ENCODE measurements at places on chromosomes 13 and 19. TPM values are rescaled to one million over a fixed set of nuclear protein-coding genes. Genes with fewer than 3 reads are reported as not detected.

DNA sequence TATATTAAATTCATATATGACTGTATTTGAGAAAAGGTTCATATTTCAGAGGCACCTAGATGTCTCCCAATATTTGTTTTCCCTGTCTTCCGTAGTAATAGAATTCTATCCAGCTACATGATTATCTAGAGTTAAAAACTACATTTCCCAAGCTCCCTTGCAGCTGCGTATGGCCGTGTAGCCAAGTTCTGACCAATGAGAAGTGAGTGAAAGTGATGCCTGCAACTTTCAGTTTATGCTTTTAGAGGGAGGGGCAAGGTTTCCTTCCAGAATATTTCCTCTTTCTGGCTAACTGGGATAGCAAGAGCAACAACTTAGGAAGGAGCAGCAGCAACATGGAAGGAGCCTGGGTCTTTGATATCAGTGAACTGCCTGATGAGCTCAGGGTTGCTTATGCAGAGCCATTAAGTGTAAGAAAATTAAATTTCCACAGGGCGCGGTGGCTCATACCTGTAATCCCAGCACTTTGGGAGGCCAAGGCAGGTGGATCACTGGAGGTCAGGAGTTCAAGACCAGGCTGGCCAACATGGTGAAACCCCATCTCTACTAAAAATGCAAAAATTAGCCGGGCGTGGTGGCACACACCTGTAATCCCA is 23.2 kb upstream of the CYP2A13 start:
- no peak for DNase-seq

DNA sequence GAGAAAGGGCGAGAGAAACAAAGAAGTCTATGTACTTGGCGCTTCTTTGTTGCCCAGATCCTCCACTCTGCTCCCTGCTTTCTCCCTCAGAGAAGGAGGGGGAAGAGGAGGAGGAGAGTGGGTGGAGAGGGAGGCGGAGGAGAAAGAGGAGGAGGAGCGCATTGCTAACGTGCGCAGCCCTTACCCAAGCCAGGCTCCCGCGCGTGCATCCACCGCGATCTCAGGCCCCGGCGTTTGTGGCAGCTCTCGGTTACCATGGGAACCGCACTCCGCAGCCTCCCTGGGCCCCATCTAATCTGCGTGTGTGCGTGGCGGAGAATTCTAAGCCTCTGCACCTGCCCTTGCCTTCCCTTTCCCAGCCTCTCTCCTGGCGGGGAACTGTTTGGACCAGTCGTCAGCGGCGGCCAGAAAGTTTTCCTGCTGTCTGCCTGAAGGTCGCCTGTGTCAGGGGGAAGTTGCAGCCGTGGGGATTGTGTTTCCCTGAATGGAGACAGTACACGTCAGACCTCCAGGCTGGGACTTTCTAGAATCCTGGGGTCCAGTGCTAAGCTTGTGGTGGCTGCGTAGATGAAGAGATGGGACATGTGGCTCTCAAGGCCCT is at the start of gene ERICH6B:
ERICH6B (minus strand) TSS at position 239 of the 601 bp plus-strand sequence. CDS start 18,734 bp downstream, outside the sequence.
- DNase-seq: no peak

DNA sequence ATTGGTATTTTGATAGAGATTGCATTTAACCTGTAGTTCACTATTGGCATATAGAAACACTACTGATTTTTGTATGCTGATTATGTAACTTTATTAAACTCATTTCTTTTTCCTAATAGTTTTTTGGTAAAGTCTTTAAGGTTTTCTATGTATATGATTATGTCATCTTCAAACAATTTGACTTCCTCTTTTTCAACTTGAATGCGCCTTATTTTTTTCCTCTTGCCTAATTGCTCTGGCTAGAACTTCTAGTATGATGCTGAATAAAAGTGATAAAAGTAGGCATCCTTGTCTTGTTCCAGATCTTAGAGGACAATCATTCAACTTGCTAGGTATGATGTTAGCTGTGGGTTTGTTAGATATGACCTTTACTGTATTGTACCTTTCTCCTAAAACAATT is 1034.9 kb downstream of the PCDH9 start:
- DNase-seq: no peak

GRCh38 chr19:52700673-52701072 is 34.2 kb downstream of the ZNF611 start:
- DNase-seq: no peak

DNA sequence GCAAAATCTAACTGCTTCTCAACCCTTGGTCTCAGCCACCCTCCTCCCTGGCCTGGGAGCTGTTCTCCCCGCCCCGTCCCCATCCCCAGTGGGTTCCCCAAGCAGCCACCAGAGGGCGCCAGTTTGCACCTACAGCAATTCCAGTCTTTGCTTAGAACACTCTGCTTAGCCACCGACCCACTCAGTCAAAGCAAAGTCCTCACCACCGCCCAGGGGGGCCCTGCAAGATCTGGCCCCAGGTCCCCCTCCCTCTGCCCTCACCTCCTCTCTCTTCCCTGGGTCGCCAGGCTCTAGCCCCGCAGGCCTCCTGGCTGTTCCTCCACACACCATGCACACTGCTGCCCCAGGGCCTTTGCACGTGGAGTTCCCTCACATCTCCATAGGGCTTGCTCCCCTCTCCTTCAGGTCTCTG is 12.4 kb downstream of the TMEM143 start:
- DNase-seq: no peak

GRCh38 chr19:17847538-17848366 is at the start of gene JAK3:
TSS of gene JAK3 (minus strand) at chr19:17847982. CDS start at chr19:17844417, 3,565 bp downstream.
- no peak for DNase-seq

DNA sequence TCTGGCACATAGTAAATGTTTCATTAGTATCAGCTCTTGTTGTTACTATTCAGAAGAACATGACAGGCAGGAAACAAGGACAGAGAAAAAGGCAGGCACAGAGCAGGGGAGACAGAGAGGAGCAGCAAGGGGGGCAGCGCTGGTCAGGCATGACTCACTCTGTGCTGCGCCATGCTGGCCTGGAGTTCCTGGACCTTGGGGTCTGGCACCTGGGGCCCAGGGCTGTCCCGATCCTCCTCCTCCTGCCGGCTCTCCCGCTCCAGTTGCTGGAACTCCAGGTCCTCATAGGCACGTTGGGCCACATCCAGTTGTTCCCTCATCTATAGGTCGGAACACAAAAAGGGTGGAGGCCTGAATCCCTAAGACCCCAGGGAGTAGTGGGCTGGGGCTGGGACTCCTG is 7.6 kb downstream of the PHLDB3 start:
- no peak for DNase-seq

DNA sequence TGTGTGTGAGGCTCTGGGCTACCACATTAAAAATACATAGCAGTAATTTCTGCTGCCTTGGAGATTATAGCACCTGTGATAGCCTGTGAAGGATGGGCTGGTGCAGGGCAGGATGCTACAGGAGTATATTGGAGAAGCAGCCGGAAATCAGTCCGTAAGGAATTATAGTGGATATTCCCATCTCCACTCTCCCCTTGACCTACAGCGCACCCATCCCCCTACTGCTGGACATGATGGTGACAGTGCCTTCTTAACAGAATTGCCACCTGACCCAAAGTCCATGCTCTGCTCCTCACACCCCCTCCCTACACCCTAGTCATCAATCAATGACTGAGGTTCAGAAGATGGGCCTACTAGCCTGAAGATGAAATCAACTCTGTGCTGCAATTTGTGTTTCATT is 376.0 kb downstream of the GPC5 start:
- no peak for DNase-seq

DNA sequence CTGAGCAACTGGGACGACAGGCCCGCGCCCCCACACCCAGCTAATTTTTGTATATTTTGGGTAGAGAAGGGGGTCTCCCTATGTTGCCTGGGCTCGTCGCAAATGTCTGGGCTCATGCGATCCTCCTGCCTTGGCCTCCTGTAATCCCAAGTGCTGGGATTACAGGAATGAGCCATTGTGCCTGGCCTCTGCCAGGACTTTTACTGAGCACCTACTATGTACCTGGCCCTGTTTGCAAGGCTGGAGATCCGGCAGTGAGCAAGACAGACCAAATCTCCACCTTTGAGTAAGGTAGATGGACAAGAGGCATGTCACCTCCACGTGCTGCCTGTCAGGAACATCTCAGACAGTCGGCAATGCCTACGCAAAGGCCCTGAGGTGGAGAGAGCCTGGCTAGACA is 6.9 kb downstream of the FKBP8 start:
- no peak for DNase-seq

DNA sequence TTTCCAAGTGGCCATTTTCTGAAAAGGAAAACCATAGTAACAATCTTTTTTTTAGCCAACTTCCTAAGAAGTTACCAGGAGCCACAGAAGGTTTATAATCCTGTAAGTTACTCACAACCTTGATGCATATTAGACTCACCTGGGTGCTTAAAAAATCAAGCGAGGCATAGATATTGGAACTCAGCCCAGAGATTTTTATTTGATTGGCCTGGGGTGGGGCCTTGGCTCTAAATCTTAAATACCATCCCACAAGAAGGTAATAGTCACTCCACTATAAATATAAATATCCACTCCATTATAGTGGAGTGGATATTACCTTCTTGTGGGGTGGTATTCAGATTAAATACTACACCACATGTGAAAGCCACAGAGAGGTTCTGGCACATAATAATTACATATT is 429.6 kb downstream of the RFC3 start:
- no peak for DNase-seq

- no peak for DNase-seq
Observed at GRCh38 chr13:106352850-106353249, 182.6 kb downstream of the EFNB2 start.

GRCh38 chr19:51593138-51593890 is 22.2 kb downstream of the ZNF175 start:
- DNase-seq: no peak

- DNase-seq: no peak
Observed at GRCh38 chr13:42345367-42345766, 73.4 kb downstream of the AKAP11 start.

DNA sequence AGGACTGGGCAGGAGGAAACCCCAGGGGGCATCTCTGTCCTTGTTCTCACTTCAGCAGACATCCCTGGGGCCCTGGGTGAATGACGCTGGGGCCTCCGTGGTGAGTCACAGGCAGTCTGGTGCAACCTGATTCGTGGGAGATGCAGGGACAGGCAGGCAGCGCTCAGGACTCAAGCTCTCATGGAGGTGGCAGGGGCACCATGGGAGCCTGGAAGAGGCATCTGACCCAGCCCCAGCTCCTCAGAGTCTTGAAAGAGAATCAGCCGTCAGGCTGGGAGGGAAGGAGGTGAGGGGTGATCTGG is 14.0 kb upstream of the PTOV1 start:
- no peak for DNase-seq

- DNase-seq: no peak
Observed at GRCh38 chr13:109213714-109214113, 572.7 kb downstream of the IRS2 start.

DNA sequence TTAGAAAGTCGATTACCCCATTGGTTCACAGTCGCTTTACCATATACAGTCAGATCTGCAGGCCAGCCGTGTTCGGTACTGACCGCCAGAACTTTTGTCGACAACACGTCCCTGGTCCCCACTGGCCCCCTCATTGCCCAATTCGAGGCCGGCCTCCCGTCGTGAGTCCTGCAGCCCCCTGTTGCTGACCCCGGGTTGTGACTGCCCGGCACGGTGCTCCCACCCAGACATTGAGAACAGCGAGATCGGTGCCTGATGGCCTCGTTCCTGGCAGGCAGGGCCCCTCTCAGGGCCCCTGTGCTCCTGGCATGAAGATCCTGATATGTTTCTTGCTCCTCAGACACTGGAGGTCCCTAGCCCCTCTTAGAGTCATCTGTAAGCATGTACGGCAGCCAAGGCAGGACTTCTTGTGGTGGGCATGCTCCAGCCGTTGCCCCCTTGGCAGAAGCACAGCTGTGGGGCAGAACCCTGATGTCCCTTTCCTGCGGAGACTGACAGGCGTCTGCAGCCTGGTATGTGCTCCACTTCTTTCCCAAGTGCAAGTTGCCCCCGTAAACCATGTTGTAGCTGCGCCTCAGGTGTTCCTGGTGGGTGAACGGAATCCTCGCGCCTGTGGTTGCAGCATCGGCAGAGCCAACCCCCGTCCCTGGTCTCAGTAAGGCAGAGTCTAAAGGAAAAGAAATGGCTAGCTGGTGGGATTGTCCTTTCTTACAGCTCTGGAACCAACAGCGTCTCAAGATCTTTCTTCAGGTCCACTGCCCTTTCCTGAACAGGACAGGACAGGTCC is 123.2 kb upstream of the SPACA7 start:
- no peak for DNase-seq

DNA sequence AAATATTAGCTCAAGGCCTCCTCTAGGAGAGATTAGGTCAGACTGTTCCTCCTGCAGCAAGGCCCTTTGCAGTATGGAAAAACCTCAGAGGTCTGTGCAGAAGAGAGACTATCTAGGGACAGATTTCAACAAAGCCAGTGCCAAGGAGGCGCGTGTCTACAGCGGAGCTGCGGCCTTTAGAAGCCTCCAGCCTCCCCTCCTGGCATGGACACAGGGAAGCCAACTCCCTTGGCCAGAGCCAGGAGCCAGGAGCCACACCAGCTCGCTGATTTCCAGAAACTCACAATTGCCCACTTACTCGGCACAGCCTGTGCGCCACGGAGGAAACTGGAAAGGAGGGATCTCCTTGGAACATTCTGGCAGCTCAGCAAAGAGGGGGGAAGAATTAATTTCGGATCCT is 63.4 kb downstream of the INSR start:
- no peak for DNase-seq

DNA sequence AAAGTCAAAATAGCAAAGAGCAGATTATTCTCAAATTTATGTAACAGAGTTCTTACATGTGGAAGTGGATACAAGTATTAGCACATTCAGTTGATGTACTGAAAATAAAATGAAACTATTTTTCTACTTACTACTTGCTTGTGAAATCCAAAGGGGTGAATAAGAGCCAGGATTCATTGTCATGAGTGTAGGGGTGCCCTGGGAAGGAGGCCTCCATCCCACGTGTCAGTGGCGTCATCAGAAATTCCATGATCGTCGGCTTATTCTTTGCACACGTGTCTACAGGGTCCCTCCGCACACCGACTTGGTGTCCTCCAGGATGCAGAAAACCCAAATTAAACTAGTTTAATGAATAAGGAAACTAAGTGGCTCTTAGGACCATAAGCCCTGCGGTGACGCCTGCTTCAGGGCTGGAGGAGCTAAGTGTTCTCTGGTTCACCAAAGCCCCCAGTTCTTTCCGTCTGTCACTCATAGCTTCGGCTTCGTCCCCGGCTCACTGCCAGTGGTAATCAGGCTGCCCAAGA is 55.5 kb downstream of the IRS2 start:
- DNase-seq: no peak

GRCh38 chr13:25771202-25771601 is 280.6 kb downstream of the SHISA2 start:
- no peak for DNase-seq

Gene SLC27A1
- 5.4 TPM for total RNA-seq

Gene KRTDAP
- total RNA-seq: not detected

Gene KLK12
- total RNA-seq: not detected

Gene PSENEN
- total RNA-seq: 169 TPM

Gene ANGPTL8
- total RNA-seq: not detected

Gene KLK3
- not detected for total RNA-seq

Gene WDR62
- 51.4 TPM for total RNA-seq

Gene ARHGAP35
- 64.1 TPM for total RNA-seq

Data from Panc1 (cell line).